ENCODE measurements at places on chromosomes 5 and 9. TPM values are rescaled to one million over a fixed set of nuclear protein-coding genes. Genes with fewer than 3 reads are reported as not detected.

- H3K36me3 ChIP-seq = no peaks in the 10 kb centered on the region
- no peak overlapping the region for H3K27ac ChIP-seq
- DNase-seq = no peak
- no peaks in the 10 kb centered on the region for H3K4me1 ChIP-seq
Measured at GRCh38 chr5:136699651-136700050, 334.3 kb upstream of the TRPC7 start.

Gene RLN2
- 4.5 TPM for total RNA-seq

GRCh38 chr9:20570756-20571155 is 51.5 kb downstream of the MLLT3 start:
- H3K27me3 ChIP-seq = no peaks in the 10 kb centered on the region
- H3K27ac ChIP-seq = no peak overlapping the region
- no peak overlapping the region for H3K4me3 ChIP-seq
- no peaks in the 10 kb centered on the region for H3K36me3 ChIP-seq
- no peak for DNase-seq

GRCh38 chr9:123282362-123283047 is 14.1 kb upstream of the STRBP start:
- H3K36me3 ChIP-seq = no peaks in the 10 kb centered on the region
- no peak overlapping the region for H3K4me3 ChIP-seq
- no peak for DNase-seq
- H3K27ac ChIP-seq = no peak overlapping the region

Gene PALM2AKAP2
- total RNA-seq = not detected

Gene SLC22A5
- 10.4 TPM for total RNA-seq

DNA sequence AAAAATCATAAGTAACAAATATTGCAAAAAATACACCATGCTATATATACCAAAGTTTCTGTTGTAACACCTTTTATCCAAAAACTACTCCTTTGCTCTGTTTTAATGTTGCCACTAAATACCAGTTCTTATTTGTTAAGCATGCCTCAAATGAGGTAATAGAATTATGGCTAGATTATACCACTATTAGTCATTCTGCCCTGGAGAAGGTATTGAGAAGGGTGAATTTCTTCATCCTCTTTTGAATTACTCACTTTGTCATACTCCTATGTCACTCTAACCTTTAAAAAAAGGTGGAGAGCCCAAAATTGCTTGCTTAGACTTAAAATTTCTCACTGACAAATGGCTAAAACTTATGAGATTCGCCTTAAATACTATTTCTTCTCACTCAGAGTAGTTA is 750.9 kb downstream of the MAT2B start:
- no peak overlapping the region for H3K27ac ChIP-seq
- no peaks in the 10 kb centered on the region for H3K36me3 ChIP-seq
- DNase-seq = no peak
- H3K4me3 ChIP-seq = no peak overlapping the region
- no peaks in the 10 kb centered on the region for H3K27me3 ChIP-seq
- no peaks in the 10 kb centered on the region for H3K4me1 ChIP-seq

Gene GARIN3
- total RNA-seq = not detected

DNA sequence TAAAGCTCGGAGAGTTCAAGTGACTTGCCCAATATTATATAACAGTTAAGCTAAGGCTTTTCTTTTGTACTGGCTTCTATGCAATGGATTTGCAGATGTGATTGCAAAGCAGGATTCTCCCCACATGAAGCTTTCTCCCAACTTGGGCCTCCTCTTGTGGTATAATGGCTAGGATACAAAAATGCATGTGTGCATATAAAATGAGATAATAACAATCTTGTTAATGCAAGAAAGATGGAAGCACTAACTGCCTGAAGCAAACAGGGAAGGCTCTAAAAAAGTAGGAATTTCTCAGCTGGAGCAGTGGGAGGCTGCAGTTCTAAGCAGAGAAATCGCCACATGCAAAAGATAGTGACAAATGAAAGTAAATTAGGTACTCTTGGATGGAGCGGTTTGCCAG is 444.2 kb upstream of the RIOK2 start:
- H3K4me1 ChIP-seq = no peaks in the 10 kb centered on the region
- H3K36me3 ChIP-seq = no peaks in the 10 kb centered on the region
- H3K4me3 ChIP-seq = no peak overlapping the region
- DNase-seq = no peak

Gene ZNF483
- total RNA-seq = 16.5 TPM

Gene TLR4
- 0.16 TPM for total RNA-seq
